ENCODE measurements at places on chromosomes 3 and 15.

- no peak for DNase-seq
Observed at GRCh38 chr3:46324036-46324435, 29.9 kb upstream of the CCR2 start.

- DNase-seq: no peak
Observed at GRCh38 chr3:63689285-63689684, 36.8 kb downstream of the SNTN start.

DNA sequence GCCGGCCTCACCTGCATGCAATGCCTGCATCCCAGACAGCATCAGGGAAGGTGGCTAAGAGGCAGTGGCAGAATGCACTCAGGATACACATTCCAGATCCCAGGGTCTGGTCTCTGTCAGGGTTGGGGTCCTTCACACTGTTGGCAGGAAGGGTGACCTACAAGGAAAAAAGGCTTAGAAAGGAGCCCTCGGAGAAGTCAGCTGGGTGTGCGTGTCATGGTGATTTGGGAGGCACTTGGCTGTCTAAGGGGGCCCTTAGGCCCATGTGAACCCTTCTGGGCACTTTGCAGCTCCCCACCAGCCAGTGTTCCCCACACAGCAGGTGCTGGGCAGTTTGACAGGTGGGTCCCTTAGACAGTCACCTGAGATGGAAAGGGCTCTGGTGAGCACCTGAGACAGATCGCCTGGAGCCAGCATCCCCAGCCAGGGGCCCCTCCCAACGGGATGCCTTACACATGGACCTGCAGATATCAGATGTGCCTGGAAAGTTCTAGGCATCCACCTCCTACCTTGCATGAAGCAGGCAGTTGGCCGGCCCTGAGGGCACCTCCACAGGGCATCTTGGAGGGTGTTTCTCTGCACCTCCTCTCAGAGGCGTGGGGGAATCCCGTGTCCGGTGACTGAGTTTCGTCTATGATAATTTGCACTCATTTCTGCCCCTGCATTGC lies 131.6 kb downstream of the LRRK1 start:
- DNase-seq: no peak

DNA sequence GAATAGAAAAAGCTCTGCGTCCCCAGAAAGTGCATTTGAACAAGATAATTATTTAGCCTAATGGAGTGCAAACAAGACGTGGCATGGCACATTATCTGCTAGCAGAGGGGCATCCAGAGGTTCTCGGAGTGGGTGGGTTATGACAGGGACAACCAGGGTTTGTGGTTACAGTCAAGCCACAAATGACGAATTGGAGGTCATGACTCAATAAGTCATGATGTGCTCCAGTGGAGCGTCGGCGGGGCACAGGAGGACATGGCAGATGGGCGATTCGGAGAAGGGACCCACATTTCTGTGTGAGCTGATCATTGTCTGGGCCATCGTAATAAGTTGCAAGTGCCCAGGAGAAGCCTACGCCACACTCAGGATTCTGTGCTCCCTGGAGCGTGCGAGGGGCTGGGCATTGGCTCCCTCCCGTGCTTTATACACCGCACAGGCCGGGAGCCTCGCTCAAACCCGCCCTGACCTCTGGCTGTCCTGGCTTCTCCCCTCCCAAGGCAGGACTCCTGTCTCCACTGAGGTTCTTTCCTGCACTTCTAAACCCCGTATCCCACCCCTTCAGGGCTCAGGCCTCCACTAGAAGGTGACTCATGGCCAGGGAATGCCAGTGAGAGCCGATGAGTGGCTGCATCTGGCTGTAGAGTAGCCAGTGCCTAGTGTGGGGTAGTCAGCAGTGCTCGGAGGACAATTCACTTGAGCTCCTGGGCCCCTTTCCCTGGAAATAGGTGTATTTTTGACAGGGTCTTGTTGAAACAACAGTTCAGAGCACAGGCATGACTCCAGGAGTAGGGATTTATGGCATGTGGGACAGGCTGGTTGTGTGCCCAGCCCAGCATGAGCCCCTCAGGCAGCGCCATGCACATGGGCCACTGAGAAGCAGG lies 67.4 kb downstream of the GRIP2 start:
- DNase-seq: no peak

- no peak for DNase-seq
Observed at GRCh38 chr15:56894601-56895000, 23.8 kb upstream of the TCF12 start.

DNA sequence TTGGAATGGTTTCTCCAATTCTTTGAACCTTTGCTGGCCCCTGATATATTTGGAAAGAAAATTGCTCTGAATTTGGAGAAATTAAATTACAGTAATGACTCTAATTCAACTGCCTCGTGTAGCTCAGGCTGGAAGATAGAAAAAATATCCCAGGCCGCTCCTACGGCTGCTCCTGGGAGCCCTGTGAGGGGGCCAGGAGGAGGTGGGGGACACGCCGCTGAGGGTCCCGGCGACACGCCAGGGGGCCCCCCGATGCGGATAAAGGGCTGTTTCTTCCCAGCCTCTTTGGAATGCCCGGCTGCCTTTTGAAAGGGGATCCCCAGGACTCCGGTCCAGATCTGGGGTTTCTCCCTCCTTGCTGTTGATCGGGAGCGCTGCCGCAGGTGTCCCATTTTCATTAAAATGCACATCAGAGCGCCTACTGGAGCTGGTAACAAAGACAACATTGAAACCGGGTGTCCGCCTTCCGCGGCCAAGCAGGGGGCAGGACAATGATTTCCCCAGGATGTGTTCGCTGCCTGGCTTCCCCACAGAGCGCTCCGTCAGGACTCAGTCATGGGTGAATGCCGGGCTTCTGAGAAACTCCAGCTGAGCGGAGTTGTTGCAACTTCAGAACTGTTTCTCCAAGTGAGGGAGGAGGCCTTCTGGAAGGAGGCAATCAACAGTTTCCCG lies 200.1 kb upstream of the KBTBD8 start:
- peak; percentile 31 for DNase-seq

- no peak for DNase-seq
Observed at GRCh38 chr3:30663533-30664241, 57.3 kb downstream of the TGFBR2 start.
